G401 (cell line): ENCODE measurements at places on chromosomes 16 and 17.
A peak's percentile ranks its signal among the peaks of the same experiment; 100 is the strongest.

DNA sequence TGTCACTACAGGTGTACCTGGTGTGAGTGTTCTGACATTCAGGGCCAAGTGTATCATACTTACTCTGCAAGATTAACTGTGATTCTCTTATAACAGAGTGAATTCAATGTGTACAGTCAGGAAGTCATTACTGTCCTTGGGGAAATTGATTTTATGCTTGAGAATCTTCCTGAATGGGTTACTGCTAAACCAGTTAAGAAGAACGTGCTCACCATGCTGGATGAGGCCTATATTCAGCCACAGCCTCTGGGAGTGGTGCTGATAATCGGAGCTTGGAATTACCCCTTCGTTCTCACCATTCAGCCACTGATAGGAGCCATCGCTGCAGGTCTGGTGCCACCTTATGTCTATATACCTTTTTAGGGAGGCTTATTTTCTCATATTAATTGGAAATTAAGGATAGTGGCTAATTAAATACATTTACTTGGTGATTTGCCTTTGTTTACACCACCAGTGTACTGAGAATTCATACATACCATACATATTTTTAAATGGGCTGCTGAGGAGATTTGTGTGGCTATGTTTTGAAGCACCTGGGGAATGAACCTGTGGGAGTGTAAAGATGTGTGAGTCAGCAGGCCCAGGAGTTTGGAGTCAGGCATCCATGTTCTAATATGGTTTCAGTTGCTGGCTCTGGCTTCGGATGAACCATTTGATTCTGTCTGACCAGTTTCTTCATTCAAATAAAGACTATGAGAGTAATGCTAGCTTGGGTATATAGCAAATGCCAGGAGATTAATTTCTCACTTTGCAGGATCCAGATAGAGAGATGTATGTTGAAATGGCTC is 3.1 kb downstream of the ALDH3A2 start:
- DNase-seq = peak; percentile 30

GRCh38 chr16:68406458-68407152 is 41.7 kb downstream of the SMPD3 start:
- no peak for DNase-seq

- no peak for DNase-seq
Observed at GRCh38 chr17:73890831-73891405, 246.7 kb upstream of the SDK2 start.

- DNase-seq = no peak
Observed at GRCh38 chr17:21029515-21029914, 13.3 kb downstream of the USP22 start.

- peak; percentile 22 for DNase-seq
Observed at GRCh38 chr16:57775661-57776469, 26.4 kb downstream of the KIFC3 start.

- no peak for DNase-seq
Observed at GRCh38 chr17:48840441-48840840, 9.6 kb downstream of the CALCOCO2 start.

GRCh38 chr17:82351254-82351712 is 7.8 kb upstream of the TEX19 start:
- DNase-seq = no peak

GRCh38 chr16:1771188-1771863 is at the start of gene NME3:
Gene NME3 (minus strand): TSS chr16:1771543. CDS start chr16:1771534, 9 bp downstream.
- peak; percentile 66 for DNase-seq

GRCh38 chr16:71929048-71929447 is 33.7 kb downstream of the IST1 start:
- DNase-seq = peak; percentile 54

- no peak for DNase-seq
Observed at GRCh38 chr17:80569924-80570323, 25.3 kb downstream of the RPTOR start.

DNA sequence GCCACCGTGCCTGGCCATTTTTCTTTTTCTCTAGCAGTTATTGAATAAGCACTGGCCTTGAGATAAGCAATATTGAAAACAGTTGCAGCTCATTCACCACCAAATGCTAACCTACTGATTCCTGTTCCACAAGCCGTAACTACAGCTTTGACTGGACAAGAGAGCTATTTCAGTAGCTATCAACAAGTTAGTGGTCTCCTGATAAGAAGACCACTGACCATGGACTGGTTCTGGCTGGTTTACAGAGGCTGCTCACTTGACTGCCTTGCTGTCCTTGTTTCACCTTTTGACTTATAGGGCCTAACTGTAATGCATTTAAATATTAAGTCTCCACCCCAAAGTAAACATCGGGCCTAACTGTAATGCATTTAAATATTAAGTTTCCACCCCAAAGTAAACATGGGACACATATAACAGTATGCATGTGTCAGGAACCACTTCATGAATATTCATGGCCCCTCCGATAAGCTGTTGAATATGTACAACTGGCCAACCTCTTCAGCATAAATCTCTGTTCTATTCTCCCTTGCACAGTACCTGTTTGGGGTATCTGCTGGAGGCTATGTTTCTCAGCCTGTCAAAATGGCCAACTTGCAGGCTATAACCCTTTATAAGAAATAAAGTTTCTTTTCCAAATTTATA is 94.1 kb downstream of the USP32 start:
- DNase-seq = no peak

DNA sequence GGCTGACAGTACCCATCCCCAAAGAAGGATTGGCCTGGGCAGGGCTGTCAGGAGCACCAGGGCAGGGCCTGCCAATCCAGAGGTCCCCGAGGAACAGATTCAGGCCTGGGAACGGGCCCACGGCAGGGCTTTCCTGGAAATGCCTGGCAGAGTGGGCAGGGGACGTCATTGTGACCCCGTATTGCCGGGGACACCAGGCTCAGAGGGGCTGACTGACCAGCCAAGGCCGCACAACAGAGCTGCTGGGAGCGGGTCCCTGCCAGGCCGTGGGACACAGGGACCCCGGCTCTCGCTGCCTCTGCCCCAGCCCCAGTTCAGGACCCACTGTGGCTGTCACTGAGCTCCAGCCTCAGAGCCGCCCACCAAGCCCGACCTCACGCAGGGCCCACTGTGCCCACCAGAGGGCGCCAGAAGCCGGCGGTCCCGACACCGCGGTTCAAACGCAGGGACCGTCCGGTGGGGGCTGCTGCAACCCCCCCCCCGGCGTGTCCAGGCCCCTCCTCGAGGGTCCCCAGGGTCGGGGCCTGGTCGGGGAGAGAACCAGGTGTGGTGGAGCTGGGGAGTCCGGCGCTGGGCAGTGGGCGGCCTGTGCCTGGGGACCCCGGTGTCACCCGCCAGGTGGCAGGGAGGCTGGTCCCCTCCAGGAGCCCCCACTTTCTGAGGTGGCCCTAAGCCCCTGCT is 15.2 kb upstream of the SSTR5 start:
- no peak for DNase-seq

DNA sequence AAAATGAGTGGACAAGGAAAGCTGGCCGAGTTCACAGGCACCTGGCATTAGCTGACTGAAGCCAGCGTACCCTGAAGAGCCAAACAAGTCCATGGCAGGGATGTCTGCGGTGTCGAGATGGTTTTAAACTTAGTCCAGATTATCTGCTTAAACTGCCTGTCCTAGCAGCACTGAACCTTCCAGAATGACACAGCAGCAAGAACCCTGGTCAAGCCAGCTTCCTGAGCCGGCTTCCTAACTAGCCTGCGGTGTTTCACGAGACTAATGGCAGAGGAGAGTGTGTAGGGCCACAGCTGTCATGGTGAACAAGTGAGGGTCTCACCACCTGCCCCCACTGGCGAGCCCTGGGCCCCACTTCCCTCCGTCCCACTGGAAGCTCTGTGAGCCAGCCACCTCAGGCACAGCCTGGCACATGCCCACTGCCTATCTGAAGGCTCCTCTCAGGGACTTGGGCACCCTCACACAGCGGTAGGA is 28.8 kb upstream of the MTSS2 start:
- DNase-seq = peak; percentile 79
